Suprapubic skin (tissue), 4 donors: ENCODE measurements at places on chromosomes 1 and 21.

GRCh38 chr21:17542371-17543011, 29.6 kb downstream of the CXADR start:
- no peak for DNase-seq

DNA sequence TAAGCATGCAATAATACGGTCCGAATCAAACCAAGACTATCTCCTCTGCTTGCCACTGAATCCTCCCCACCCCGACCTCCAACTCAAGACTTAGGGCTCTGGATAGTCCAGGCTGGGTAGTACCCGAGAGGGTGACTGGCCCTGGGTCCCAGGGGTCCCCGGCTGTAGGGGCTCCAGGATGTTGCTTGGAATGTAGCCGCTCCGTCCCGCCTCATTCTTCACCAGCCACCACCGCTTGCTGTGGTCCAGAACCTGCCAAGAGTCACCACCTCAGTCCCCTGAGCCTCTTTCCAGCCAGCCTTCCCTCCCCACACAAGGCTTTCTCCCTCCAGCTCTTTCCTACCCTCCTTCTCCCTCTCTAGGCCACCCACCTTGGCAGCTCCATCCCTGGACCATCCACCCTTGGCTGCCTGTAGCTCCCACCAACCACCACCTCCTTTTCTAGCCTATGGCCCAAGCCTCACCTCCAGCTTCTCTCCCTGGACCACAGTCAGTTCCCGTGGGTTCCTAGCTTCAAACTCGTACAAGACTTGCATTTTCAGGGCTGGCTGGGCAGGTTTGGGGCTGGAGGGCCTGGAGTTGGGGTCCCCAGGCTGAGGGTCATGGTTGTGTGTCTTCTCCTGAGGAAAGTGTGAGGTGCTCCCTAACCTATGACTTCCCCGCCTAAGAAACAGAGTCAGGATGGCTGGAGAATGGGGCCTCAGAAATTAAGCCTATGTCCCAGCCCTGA, 10.9 kb upstream of the GSTM3 start:
- peak; percentile 58 for DNase-seq

DNA sequence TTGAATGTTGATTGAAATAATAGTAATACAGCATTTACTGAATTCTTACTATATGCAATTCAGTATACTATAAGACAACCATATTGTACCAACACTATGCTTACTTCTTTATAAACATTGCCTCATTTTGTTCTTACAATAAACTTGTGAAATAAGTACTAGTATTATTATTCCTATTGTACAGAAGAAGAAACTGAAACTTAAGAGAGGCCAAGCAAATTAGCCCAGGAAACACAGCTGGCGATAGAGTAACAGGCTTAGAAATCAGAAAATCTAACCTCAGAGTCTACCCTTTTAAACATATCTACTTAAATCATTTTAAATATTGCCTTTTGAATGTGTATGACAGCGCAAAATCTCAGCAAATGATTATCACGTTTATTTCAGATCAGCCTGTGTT, 41.7 kb downstream of the FASLG start:
- no peak for DNase-seq

DNA sequence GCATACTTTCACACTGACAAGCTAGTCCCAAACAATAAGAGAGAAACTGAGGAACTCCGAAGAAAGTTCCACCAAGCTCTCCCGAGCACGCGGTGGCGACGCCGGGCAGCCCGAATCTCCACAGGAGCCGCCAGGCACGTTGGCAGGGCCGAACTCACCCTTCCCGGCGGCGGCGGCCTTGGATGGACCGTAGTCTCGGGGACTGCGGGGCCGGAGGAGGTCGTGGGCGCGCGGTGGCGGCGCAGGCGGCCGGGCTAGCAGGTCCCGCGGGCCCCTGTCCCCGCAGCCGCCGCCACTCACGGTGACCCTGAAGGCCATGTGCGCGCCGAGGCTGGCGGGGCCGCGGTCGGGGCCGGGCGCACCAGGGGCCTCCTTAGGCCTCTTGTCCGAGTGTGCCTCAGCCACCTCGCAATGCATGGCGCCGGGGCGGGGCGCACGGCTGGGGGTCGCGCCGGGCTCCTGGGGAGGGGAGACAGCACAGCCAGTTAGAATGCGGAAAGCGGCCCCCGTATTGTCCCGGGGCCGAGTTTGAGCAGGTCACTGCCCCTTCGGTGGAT, 1.2 kb downstream of the GLIS1 start:
- no peak for DNase-seq

- DNase-seq, result no peak
Observed at GRCh38 chr1:57536749-57537423, 113.0 kb upstream of the DAB1 start.

GRCh38 chr1:86119214-86119764, 37.3 kb downstream of the COL24A1 start:
- DNase-seq, result no peak

DNA sequence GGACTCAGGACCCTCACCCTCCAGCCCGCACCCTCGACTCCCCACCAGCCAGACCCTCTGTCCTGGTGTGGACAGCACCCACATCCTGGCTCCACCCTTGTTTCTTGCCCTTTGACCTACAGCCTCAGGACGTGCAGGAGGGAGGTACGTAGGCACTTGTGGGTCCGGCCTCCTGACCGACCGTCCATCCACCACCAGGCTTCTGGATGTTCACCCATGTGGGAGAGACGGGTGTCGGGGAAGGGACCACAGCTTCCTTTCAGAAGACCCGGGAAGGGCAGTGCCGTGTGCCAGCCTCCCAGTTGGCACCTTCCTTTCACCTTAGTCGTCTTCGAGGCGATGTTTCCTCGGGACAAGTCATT, 61.4 kb downstream of the PRKCZ start:
- DNase-seq, result no peak

GRCh38 chr21:27314131-27314530, 347.2 kb upstream of the ADAMTS5 start:
- no peak for DNase-seq

- no peak for DNase-seq
Observed at GRCh38 chr1:167704715-167705114, 17.1 kb upstream of the MPZL1 start.

- no peak for DNase-seq
Observed at GRCh38 chr1:215425138-215425537, 142.0 kb upstream of the KCTD3 start.

DNA sequence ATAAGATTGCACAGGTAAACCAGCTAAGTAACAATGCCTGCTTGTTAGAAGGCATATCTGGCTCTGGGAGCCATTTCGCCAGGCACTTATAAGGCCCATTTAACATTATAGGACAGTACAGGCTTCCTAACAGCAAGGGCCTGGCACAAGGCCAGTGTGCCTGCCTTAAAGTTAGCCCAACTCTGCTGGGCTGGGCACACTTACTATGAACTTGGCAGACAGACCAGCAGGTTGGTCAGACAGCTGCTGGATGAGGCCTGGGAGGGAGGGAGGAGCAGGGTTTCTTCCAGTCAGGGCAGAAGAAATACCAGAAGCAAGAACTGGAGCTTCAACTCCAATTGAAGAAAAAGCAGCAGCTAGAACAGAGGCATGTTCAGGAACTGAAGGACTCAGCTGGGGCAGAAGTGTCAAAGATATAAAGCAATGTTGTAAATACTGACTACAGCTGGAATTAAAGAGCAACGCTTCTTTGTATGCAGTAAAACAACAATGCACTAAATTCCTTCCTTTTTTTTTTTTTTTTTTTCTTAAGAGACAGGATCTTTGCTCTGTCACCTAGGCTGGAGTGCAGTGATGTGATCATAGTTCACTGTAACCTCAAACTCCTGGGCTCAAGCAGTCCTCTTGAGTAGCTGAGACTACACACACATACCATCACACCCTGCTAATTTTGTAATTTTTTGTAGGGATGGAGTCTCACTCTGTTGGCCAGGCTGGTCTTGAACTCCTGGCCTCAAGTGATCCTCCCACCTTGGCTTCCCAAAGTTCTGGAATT, 4.9 kb downstream of the CACHD1 start:
- DNase-seq, result no peak
